Kidney (tissue), 22 donors: ENCODE measurements at places on chromosomes 1 and 21. TPM values are rescaled to one million over a fixed set of nuclear protein-coding genes. Genes with fewer than 3 reads are reported as not detected.

GRCh38 chr1:202862679-202863560 is 26.0 kb downstream of the RABIF start:
- DNase-seq, result no peak

GRCh38 chr1:247332623-247333361 is 1.1 kb upstream of the ZNF496 start:
- DNase-seq, result peak; percentile 53

DNA sequence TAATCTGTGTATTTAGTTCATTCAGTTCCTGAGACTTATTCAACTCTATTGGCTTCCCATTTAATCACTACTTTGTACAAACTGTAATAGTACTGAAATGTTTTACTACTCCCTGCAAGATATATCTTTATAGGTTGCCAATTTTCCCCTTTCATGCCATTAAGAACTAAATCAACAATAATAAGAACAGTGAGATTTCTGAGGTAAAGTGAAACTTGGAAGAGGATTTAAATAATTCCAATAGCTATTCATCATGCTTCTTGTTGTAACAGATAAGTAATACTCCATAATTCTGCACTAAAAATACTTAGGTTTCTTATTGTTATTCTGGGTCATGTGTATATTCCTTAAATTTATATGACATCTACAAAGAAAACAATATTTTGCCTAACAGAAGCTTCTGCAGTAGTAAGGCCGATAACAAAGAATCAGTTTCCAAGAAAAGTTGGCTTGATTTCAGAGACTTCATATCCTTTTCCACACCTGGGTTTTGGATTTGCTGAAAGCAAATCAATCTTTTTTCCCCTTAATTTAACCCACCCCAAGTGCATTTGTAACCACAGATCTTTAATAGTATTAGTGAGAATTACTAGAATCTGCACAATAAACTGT is 258.3 kb downstream of the FAF1 start:
- DNase-seq, result no peak

DNA sequence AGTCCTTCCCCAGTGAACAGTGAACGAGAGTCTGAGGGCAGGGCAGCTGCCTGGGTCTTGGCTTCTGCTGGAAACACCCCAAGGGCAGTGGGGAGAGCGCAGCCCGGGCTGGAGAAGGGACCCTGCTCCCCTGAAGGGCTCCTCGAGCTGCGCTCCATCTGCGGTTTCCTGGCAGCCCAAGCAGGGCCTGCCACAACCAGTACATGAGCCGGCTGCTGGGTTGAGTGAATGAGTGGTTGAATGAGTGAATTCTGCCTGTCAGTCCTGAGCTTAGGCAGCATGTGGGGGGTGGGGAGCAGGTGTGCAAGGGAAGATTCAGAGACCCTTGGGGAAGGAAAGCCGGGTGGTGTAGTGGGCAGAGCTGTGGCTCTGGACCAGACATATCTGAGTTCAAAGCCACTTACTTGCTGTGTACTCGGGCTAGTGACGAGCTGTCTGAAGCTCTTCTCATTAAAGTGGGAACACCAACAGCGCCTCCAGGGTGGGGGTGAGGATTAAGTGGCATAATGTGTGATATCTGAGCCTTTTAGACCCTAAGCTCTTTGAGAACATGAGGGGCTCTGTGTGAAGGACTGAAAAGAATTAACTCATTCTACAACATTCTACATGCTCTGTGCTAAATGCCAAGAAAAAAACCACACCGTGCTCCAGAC is 3.7 kb downstream of the OPRD1 start:
- no peak for DNase-seq

DNA sequence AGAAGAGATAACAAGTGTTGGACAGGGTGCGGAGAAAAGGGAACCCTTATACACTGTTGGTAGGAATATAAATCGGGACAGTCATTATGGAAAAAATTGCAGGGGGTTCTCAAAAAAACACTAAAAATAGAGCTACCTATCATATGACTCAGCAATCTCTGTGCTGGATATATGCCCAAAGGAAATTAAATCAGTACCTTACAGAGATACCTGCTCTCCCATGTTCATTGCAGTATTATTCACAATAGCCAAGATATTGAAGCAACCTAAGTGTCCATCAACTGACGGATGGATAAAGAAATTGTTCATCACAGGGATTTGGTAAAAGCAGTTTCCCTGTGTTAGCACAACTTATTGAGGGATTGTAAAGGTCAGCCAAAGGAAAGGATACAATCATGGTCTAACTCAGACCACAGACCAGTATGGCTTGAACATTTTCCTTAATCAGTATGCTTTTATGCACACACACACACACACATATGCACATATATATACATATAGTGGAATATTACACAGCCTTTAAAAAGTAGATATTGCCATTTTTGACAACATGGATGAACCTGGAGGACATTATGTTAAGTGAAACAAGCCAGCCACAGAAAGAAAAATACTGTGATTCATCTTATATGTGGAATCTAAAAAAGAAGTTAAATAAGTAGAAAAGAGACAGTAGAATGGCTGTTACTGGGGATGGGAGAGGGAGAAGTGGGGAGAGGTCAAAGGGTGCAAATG is 44.2 kb upstream of the IRF2BP2 start:
- no peak for DNase-seq

- no peak for DNase-seq
Observed at GRCh38 chr1:225814381-225814780, 4.5 kb downstream of the EPHX1 start.

DNA sequence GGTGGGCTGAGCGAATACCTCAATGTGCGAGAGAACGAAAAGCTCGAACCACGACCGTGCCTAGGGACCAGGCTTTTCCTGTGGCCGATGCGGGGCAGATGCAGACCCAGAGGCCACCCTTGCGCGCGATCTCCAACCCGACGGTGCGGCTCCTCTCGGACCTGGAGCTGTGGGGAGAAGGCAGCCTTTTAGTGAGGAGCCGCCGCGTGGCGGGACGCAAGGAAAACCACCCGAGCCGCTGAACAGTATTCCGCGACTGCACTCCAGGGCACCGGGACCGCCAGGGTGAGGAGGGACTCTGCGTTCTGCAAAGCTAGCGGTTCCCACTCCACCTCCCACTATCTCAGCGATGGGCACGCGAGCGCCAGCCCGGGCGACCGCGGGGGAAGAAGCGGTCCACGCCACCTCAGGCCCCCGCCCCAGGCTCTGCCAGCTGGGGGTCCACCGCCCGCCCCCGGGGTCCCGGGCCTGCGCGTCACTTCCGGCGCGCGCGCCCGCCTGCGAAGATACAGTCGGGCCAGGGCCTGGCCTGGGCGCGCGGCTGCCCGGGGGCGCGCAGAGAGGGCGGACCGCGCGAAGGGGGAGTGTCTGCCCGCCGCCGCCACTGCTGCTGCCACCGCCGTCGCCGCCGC is 66.5 kb upstream of the PRKACB start:
- peak; percentile 88 for DNase-seq

DNA sequence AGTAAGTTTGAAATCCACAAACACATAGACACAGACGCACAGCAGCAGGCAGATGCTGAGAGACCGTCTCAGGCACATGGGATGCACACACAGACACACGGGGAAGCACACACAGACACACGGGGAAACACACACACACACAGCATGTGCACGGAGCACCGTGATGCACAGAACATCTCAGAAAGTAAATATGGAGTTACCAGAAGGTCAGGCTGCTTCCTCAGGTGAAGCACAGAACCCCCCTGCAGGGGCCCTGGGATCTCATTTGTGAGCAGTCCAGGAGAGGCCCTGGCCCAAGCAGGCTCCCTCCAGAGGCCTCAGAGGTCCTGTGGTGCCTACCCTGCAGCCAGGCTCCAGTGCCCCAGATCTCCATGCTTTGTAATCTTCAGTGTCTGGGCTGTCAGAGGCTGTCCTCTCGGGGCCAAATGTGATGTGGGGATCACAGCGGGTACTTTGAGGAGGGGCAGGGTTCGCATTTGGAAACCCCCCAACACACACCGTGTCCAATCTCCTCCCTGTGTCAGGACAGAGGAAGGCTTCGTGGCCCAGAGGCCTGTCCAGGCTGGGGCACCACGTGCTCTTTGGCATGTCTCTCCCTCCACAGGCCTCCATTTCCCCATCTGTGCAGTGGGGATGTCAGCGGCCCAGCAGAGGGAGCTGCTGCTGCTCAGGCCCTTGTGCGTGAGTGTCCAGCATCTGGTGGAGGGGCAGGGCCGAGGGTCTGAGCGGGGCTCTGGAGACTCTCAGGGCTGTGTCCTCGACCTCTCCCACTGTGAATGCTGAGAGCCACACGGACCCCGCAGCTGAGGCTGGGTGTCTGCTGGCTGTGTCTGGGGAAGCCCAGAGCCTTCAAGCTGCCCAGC is 23.0 kb upstream of the PRSS38 start:
- DNase-seq, result no peak

GRCh38 chr1:13494025-13494424 is 19.8 kb downstream of the LRRC38 start:
- DNase-seq, result no peak

DNA sequence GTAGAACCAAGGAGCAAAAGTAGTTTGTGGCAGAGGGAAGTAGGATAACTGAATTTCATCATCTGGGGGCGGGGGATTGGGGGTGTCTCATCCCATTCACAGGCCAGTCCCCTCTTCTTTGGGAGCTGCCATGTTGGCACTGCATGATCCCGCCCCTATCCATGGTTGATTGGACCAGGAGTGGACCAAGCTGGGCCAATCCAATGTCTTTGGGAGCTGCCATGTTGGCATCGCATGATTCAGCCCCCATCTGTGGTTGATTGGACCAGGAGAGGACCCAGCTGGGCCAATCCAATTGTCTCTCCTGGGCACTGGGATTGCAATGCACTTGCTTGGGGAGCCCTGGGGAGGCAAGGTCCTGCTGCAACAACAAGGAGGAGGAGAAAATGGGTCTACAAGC is 12.3 kb upstream of the ALPL start:
- no peak for DNase-seq

GRCh38 chr1:11543796-11544195 is 64.8 kb downstream of the DISP3 start:
- DNase-seq, result peak; percentile 18

- no peak for DNase-seq
Observed at GRCh38 chr21:45335151-45335760, 47.6 kb upstream of the POFUT2 start.

DNA sequence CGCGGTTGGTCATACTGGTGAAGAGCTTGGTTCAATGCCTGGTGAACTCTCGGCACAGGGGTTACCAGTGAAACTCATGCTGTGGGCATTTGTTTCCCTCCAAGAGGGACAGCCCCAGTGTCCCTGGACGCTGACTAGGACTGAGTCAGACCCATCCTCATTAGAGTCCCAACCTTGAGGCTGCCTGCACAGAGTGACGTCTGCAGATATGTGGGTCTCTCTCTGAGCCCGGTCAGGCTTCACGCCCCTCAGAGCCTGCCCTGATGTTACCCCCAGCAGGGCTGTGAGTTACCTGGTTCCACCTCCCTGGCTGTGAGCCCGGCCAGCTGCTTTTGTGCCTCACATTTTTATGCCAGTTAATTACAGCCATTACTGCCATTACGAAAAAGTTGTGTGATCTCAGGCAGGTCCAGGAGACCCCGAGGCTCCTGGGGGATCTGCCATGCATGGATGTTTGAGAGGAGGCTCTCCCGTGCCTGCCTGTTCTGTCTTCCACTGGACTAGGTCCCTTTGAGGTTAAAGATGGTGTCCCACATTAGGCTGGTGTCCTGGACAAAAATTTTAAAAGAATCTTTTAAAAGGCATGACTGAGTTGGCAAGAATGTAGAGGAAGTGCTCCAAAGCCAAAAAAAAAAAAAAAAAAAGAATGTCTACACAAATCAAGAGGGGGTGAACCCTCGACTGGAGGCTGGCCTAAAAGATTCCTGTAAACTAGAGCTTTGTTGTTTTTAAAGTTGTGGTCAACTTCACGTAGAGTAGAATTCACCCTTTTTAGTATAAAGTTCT is 36.6 kb upstream of the PADI1 start:
- peak; percentile 81 for DNase-seq

The CD84 gene
- 17.5 TPM for total RNA-seq

The DYRK3 gene
- 12.7 TPM for total RNA-seq

The CD247 gene
- 7.7 TPM for total RNA-seq

The ESPN gene
- 14.2 TPM for total RNA-seq

The CEPT1 gene
- 35.7 TPM for total RNA-seq

The IGSF9 gene
- 0.88 TPM for total RNA-seq
